B cell (primary cell): ENCODE measurements at places on chromosomes 7 and 10.

GRCh38 chr10:72276421-72277339 is 3.0 kb downstream of the DDIT4 start:
- H3K4me3 ChIP-seq, result no peak overlapping the region
- peaks cover 22% of the 10 kb centered on the region for H3K4me1 ChIP-seq
- H3K36me3 ChIP-seq, result no peaks in the 10 kb centered on the region
- H3K27me3 ChIP-seq, result no peaks in the 10 kb centered on the region
- DNase-seq, result no peak

DNA sequence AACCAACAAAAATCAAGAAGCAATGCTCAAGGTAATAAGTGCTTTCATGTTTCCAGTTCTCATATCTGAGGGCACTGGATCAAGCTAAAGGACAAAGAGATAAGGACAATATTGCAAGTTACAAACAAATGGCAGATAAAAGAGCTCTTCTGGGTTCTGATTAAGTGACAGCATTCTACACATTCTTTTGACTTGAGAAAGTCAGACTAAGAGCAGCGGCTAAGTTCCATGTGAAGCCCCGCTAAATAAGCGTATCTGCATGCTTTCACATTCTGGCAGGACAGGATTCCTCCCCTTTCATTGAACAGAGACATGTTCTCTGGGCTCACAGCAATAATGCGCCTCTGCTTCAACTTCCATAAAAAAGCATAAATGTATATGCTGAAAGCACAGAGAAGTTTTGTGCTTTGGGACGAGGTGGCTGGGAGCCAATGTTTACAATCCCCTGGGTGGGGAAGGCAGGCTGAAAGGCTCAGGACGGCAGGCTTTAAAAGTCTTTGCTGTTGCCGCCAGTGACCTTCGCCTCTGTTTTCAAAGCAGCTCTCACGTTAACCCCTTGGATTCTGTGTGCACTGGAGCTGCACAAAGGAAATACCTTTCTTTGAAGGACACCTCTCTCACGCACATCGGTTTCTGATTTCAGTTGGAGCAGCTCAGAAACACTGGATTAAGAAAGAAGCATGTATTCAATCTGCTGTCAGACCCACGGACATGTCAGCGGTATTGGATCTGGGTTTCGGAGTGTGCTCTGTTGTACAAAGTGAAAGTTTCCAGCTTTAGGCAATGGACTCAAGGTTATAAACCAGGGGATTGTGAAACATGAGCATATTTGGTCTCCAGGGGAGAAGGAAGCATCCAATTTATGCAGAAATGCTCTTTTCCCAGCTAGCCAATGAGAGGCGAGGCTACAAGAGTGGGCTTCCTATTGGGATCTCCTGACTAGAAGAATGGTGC is 105.4 kb upstream of the FAM133B start:
- no peaks in the 10 kb centered on the region for H3K36me3 ChIP-seq
- H3K27ac ChIP-seq, result no peak overlapping the region
- no peak overlapping the region for H3K4me3 ChIP-seq
- H3K4me1 ChIP-seq, result no peaks in the 10 kb centered on the region
- no peaks in the 10 kb centered on the region for H3K27me3 ChIP-seq
- DNase-seq, result no peak

GRCh38 chr10:32318476-32318896 is 28.5 kb downstream of the EPC1 start:
- H3K4me1 ChIP-seq, result peaks cover 59% of the 10 kb centered on the region
- no peaks in the 10 kb centered on the region for H3K27me3 ChIP-seq
- H3K4me3 ChIP-seq, result peak overlapping the region; percentile 20
- peak overlapping the region; percentile 40 for H3K27ac ChIP-seq

DNA sequence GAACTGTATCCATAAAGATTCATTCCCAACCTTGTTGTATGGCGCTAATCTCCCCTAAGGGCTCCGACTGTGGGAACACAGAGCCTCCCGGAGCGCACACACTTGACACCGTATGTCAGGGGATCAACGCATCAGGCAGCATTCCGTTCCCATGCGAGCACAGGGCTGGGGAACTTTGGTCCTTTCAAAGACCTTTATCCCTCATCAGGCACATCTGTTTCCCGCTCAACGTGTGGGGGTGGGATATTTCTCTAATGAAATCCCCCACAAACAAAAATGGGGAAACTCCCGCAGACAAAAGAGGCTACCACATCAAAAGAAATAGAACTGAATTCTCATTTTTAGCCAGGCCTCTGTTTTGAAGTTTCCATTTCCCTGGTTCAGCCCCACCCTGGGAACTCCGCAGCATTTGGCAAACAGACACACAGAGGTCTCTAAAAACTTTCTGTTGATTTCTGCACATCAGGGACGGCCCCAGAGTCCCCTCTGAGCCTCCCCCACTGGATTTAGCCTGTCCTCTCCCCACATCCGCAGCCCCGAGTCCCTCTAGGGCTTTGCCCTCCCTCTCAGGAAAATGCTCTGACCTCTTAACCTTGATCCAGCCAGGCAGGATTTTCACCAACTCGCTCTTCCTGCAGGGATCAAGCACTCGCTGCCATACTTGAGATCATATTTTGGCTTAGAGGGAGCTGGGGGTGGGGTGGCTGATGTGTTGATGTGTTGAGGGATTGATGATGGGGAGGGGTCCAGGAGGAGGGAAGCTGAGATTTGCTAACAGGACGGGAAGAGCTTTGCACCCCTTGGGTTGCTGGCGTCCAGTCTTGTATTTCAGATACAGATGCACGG is 6.6 kb downstream of the CPA5 start:
- no peak for DNase-seq
- H3K4me1 ChIP-seq, result no peaks in the 10 kb centered on the region
- H3K27ac ChIP-seq, result no peak overlapping the region
- no peaks in the 10 kb centered on the region for H3K27me3 ChIP-seq
- H3K36me3 ChIP-seq, result no peaks in the 10 kb centered on the region

DNA sequence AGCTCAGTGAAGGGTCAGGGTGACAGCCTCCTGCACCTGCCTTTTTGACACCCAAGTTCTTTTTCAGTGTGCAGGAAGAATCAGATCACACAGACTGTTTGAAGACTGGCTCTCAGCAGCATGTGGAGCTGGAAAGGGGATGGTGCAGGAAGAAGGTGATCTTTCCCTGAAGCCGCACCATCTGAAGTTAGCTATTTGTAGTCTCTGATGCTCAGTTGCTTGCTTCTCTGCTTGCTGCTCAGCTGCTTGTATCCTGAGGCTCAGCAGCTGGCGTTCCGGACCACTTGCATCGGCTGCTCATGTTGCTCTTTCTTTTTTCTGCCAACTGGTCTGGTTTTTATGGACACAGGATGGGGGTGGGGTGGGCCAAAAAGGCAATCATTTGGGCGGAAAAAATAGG is 15.8 kb upstream of the DNMBP start:
- no peak overlapping the region for H3K4me3 ChIP-seq
- H3K27me3 ChIP-seq, result no peaks in the 10 kb centered on the region
- no peak overlapping the region for H3K27ac ChIP-seq
- H3K4me1 ChIP-seq, result peaks cover 8% of the 10 kb centered on the region
- no peaks in the 10 kb centered on the region for H3K36me3 ChIP-seq
